ENCODE measurements at places on chromosomes 1 and 21. TPM values are rescaled to one million over a fixed set of nuclear protein-coding genes. Genes with fewer than 3 reads are reported as not detected.

RHCE gene
- 1.1 TPM for total RNA-seq

PLPPR5 gene
- total RNA-seq = not detected

FAM43B gene
- total RNA-seq = 1.2 TPM

PLA2G2C gene
- total RNA-seq = not detected

TPTE gene
- total RNA-seq = not detected

CYP4A22 gene
- total RNA-seq = 0.15 TPM

ITLN2 gene
- not detected for total RNA-seq

KRTAP22-1 gene
- total RNA-seq = not detected

GUCA2B gene
- not detected for total RNA-seq

S100A1 gene
- total RNA-seq = not detected

TDRD5 gene
- not detected for total RNA-seq

ADGRL2 gene
- total RNA-seq = 54.0 TPM

TLCD4 gene
- total RNA-seq = 0.78 TPM

COQ8A gene
- 28.1 TPM for total RNA-seq

RHD gene
- not detected for total RNA-seq

MMEL1 gene
- not detected for total RNA-seq

RNU1-4 gene
- under 0.01 TPM for total RNA-seq

CELA3A gene
- total RNA-seq = not detected

MARK1 gene
- 0.78 TPM for total RNA-seq

TNN gene
- total RNA-seq = not detected

ACADM gene
- total RNA-seq = 28.3 TPM

VAV3 gene
- 1.4 TPM for total RNA-seq

SNAPIN gene
- 48.0 TPM for total RNA-seq

COL11A1 gene
- total RNA-seq = 0.10 TPM

ZNF683 gene
- total RNA-seq = not detected

TMCO4 gene
- total RNA-seq = 16.8 TPM

FLG2 gene
- total RNA-seq = not detected

CD53 gene
- not detected for total RNA-seq

LCE3D gene
- total RNA-seq = not detected

HSD3B2 gene
- total RNA-seq = not detected

PMF1 gene
- 28.0 TPM for total RNA-seq

SPRR1B gene
- not detected for total RNA-seq

KRTAP12-4 gene
- total RNA-seq = not detected

GRHL3 gene
- not detected for total RNA-seq

KCNN3 gene
- total RNA-seq = 0.19 TPM

RAB13 gene
- total RNA-seq = 105 TPM

OR2T2 gene
- not detected for total RNA-seq

ADAM30 gene
- not detected for total RNA-seq

SV2A gene
- 0.87 TPM for total RNA-seq

BTG2 gene
- total RNA-seq = 24.0 TPM

SCP2 gene
- 145 TPM for total RNA-seq
